Memory B cell (primary cell): ENCODE measurements at places on chromosomes 6 and 20.

DNA sequence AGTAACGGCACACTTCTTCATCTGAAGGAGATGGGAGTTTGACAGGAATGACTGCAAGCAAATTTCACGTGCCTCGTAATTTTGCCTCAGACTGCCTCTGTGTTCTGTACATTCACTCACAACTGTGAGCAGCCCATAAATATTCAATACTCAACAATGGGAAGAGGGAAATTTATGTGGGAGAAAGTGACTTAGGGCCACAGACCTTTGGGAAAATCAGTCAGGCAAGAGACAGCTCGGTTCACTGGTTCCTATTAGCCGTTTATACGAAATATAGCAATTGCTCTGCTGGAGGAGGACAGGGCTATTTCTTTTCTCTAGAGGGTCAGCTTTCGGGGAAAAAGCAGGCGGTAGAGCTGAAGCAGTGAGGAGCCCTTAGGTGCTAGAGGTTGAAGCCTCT, 28.0 kb downstream of the OPN5 start:
- no peak overlapping the region for H3K4me3 ChIP-seq
- H3K36me3 ChIP-seq: no peaks in the 10 kb centered on the region
- H3K27ac ChIP-seq: no peak overlapping the region
- H3K27me3 ChIP-seq: peaks cover 12% of the 10 kb centered on the region
- H3K4me1 ChIP-seq: no peaks in the 10 kb centered on the region

DNA sequence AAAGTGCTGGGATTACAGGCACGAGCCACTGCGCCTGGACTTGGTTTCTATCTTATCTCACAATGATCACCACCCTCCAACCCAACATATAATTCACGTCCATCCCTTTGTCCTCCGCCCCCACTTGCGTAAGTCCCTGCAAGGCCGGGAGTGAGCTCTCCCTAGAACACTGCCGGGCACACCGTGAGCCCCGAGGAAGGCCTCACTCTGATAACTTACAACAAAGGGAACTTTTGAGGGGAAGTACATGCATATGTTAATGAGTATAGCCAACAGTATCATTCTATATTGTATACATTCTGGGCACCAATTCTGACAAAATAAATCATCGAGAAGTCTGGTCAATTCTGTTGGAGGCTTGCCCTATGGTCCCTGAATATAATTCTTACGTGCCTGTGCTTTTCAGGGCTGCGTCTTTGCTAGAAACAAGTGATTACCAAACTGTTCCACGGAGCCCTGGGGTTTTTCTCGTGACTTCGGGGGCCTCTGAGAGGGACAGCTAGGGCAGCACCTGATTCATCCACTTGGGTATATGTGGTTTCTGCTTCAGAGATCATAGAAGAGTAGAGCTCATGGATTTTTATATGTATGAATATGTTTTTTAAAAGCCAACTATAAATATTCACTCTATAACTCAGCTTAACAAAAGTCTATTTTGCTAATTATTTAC, 469.8 kb upstream of the AGPAT4 start:
- no peak overlapping the region for H3K27ac ChIP-seq
- no peaks in the 10 kb centered on the region for H3K27me3 ChIP-seq
- no peak for DNase-seq
- H3K4me3 ChIP-seq: no peak overlapping the region
- no peaks in the 10 kb centered on the region for H3K36me3 ChIP-seq

- no peak for DNase-seq
- peaks cover 25% of the 10 kb centered on the region for H3K36me3 ChIP-seq
- H3K4me1 ChIP-seq: no peaks in the 10 kb centered on the region
- no peak overlapping the region for H3K4me3 ChIP-seq
- H3K27me3 ChIP-seq: no peaks in the 10 kb centered on the region
Observed at GRCh38 chr6:70124882-70125545, 177.9 kb downstream of the COL9A1 start.

DNA sequence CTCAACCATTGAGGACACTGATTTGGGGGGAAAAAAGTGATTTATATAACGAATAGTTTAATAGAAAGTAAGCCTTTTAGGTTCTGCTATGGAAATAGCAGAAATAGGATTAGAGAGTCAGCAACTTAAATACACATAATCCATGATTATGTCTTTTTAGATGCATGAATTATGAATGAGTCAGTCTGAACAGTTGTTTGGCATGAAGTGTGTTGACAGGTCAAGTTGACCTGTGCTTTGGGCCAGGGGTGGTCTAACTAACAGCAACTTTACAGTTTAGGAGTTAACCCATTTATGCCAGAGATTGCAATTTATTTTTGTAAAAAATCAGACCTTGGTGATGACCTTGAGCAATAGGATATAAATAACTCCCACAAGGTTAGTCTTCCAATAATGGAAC, 191.3 kb downstream of the MTFR2 start:
- no peak for DNase-seq
- H3K36me3 ChIP-seq: peaks cover 2% of the 10 kb centered on the region
- H3K4me1 ChIP-seq: no peaks in the 10 kb centered on the region
- H3K4me3 ChIP-seq: no peak overlapping the region
- H3K27ac ChIP-seq: no peak overlapping the region
